Tongue (tissue), 3 donors: ENCODE measurements at places on chromosomes 3 and 15.
A peak's percentile ranks its signal among the peaks of the same experiment; 100 is the strongest.

- DNase-seq: no peak
These were observed 11.3 kb upstream of the RPL39L start for GRCh38 chr3:187150599-187150998.

GRCh38 chr3:116034086-116034485, 410.8 kb downstream of the GAP43 start:
- no peak for DNase-seq

DNA sequence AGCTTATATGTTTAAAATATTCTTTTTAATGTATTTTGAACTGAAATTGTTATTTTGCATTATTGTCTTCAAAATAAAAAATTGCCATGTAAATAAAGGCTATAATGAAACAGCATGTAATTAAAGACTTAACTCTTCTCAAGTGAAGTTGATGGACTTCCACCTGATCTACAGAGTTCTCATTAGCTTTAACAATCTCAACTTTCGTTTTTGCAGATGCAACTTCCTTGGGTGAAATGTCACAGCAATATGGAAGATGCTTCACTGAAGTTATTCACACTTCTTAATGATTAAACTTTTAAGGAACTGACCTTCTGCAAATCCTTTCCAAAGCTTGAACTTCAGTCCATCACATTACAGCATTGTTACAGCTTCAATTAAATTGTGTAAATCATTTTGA, 63.6 kb downstream of the OSTN start:
- DNase-seq: no peak

DNA sequence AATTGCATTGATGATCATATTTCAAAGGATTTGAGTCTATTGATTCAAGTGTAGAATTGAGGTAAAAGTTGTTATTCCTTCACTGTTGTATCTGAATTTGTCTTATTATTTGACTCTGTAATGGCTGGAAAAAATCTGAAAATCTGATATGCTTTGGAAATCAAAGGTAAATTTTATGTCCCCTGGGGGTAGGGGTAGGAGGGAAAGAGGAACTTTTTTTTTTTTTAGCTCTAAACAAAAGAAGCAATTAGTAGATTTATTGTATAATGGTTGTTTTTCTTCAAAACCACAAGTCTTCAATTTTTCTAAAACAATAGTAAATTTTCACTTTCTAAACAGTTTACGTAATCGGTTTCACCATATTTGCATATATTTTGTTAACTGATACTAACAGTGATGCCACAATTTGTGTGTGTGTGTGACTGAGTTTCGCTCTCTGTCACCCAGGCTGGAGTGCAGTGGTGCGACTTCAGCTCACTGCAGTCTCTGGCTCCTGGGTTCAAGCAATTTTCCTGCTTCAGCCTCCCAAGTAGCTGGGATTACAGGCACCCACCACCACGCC, 91.7 kb upstream of the GOLGA6L4 start:
- DNase-seq: no peak

DNA sequence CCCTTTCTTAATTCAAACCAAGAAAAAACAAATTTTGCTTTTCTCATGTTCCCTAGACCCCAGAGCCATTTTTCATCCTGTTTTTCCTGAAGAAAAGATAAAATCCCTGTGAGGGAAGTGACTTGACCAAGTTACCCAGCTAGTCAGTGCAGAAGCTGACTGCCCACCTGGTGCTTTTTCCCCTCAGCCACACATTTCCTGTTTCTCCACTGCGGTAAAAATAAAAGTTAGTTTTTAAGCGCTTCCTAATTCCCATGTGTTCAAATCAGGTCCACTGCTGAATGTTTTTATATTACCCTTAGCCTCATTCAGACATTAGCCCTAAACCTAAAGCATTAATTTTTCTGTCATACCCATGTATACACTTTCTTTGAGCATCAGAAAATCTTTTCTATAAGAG, 26.1 kb downstream of the PPP2R3A start:
- DNase-seq: no peak

DNA sequence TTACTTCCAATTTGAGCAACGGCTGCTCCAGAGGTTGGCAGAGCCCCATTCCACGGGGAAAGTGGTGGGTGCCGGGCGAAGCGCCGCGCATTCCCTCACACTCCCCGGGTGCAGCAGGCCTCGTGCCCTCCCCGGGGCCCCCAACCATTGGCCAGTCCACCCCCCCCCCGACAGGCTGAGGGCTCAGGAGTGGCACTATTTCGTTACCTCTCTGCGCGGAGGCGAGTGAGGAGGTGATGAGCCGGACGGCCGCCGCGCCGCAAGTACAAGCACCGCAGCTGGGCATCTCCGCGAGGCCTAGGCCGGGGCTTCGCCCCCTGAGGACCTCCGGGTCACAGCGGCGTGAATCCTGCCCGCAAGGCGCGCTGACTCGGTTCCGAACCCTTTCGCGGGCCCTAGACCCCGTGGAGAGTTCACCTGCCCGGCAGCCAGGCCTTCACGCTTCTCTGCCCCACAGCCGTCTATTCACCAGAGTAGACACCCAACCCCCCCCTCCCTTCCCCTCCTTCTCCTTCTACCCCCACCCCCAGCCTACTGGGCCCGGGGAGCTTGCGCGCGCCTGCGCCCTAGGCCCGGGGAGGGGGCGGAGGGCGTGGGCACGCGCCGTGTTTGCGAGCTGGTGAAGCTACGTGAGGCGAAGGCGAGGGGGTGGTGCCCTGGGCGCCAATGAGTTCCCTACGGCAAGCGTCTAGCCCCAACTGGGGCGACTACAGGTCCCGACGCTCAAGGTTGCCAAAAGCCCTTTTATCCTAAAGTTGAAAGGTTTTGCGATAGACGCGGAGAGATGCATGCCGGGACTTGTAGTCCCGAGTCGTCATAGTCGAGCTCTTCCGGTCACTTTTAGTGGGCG, at the start of gene CLPX:
Gene CLPX (minus strand): TSS at position 475 of the 850 bp plus-strand sequence. CDS start 189 bp downstream, at position 286.
- DNase-seq: peak; percentile 96

DNA sequence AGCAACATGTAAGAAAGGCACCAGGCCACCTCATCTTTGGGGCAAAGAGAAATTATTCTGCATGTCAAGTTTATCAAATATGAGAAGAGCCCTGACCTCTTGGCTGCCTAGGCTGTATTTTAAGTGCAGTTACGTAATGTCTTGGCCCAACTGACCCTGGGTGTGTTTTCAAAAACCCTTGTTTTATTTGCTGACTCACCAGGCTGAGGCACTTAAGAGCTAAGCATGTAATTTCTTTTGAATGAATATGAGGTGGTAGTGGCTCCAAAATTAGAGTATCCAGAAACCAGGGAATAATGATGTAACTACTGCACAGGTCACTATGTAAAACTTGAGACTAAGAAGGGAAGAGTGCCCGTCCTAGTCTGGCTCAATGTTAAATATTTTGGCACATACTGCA, 24.3 kb downstream of the PGPEP1L start:
- no peak for DNase-seq

DNA sequence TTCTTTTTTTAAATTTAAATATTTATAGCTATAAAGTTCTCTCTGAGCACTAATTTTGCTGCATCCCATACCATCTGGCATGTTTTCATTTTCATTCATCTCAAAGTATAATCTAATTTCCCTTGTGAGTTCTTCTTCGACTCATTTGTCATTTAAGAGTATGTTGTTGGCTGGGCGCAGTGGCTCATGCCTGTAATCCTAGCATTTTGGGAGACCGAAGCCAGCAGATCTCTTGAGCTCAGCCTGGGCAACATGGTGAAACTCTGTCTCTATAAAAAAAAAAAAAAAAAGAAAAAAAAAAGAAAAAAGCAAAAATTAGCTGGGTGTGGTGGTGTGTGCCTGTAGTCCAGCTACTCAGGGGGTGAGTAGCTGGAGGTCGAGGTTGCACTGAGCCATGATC, 34.8 kb downstream of the MAP1A start:
- no peak for DNase-seq

DNA sequence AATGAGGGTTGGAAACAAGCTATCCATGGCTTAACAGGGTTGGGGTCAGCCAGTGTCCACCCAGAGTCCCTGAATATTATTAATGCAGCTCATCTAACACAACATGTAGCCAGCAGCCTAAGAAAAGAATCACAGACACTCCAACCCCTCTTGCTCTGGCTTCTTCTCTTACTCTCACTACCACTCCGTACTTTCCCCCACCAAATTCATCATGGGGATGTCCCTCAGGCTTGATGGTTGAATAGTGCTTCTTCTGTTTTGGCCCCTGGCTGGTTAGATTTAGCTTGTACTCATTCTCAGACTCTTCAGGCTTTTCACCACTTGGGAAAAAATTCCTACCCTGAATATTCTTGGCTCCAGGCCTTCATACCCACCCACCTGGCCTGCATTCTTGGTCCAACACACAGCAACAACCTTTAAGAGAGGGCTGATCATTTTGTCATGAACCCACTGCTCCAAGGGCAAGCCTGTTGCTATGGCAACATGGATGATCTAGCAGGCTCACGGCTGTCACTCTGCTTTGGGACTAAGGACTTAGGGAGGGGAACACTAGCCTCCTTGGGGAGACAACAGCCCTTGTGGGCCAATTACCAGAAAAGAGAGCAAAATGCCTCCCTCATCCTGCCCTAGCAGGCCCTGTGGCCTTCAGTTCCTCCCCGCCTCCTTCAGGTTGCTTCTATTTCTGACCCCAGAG, 9.4 kb upstream of the MED12L start:
- no peak for DNase-seq

- DNase-seq: no peak
These were observed 53.7 kb upstream of the INO80 start for GRCh38 chr15:41169781-41170180.

DNA sequence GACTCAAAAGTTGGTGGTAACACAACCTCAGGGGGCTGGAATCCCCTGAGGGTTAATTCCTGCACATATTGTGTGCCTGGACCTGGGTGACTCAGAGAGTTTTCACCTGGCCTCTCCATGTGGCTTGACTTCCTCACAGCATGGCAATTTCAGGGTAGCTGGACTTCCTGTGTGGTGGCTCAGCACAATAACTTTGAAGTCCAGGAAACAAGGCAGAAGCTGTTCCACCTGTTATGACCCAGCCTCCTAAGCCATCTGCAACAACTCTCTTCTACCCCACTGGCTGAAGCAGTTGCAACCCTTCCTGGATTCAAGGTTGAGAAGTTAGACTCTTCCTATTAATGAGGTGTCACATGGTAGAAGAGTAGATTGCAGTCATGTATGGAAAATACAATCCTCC, 58.4 kb downstream of the EDEM1 start:
- no peak for DNase-seq

DNA sequence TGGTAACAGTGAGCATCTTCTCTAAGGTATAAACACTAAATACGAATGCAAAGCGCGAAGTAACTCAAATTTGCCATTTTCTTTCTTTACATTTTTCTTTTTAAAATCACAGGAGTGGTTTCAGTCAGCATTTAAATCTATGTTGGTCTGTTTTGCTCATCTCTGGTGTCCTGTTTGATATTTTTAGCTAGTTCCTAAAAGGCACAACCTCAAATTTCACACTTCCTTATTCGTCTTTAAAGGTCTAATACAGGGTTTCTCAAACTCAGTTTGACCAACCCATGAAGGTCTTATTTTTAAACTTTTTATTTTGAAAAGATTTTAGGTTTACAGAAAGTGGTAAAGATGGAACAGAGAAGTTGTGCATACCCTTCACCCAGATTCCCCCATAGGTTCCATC, 201.1 kb downstream of the MAGI1 start:
- no peak for DNase-seq

GRCh38 chr3:102290241-102290640, 144.6 kb upstream of the ZPLD1 start:
- DNase-seq: no peak

DNA sequence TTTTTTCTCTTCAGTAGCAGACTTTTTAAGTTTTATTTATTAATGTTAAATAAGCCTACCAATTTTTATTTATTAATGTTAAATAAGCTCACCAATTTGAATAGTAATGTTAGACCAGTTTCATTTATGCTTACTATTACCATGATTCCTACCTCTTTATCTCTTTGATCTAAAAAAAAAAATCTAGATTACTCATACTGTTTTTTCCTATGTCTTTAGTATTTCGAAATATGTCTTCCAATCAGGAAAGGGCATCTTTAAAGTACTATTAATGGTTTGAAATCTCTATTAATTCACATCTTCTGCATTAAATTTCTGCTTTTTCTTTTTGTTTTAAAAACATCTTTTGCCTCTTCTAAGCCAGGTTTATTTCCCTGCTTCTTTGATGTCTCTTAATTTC, 27.5 kb upstream of the MAPKBP1 start:
- DNase-seq: no peak

GRCh38 chr3:133443649-133444422, 44.0 kb downstream of the BFSP2 start:
- DNase-seq: no peak

GRCh38 chr3:73086071-73086494, 24.6 kb downstream of the EBLN2 start:
- DNase-seq: peak; percentile 72

- DNase-seq: no peak
These were observed 322.3 kb downstream of the GBE1 start for GRCh38 chr3:81439108-81439507.

DNA sequence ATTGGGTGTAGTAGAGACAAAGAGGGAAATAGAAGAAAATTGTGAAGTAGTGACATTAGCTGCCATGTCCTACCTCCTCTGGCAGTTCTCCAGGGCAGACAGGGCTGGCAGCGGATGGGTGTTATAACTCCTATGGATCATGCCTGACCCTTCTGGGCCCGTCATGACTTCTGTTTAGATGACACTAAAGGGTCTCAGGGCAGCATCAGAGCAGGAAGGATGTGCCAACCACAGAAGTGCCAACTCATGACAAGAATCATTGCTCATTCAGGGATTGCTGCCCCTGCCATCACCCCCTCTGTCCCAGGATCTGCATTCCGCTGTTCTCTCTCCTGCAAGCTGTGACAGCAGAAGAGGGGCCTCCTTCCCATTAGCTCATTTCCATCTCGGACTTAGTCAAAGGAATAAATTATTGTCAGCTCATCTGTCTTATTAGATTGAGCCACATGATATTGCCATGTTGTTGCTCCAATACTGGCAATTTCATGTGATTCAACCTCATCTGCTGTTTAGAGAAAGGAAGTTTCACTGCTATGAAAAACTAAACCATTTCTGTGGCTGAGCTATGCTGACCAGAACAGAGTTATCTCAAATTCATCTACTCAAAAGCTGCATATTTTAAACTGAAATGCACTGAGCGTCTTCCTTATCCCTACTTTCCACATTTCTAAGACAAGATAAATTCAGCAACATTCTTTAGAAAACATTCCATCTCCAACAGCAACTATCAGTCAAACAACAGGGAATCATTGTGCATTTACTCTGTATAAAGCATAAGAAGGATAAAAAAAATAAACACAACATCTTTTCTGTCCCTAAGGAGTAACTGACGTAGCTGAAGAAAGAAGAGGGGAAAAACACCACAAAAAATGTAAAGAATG, 271.6 kb downstream of the FHIT start:
- peak; percentile 4 for DNase-seq

DNA sequence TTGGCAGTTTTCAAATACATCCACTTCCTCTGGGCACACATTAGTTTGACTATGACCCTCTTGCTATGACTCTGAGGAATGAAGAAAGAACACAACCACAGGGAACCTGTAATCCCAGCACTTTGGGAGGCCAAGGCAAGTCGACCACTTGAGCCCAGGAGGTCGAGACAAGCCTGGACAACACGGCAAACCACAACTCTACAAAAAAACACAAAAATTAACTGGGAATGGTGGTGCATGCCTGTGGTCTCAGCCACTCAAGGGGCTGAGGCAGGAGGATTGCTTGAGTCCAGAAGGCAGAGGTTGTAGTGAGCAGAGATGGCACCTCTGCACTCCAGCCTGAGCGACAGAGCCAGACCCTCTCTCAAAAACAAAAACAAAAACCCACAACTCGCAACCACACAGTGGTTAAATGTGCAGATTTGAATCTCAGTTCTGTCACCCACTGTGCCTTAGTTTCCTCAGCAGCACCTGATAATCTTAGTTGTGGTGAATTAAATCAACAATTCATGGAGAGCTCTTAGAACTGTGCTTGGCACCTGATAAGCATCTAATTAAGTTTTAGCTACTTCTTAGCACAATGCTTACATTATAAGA, 65.7 kb downstream of the MYLK start:
- no peak for DNase-seq

GRCh38 chr3:143121241-143122088, 1.9 kb downstream of the CHST2 start:
- peak; percentile 67 for DNase-seq
